CD4-positive, alpha-beta T cell (primary cell): ENCODE measurements at places on chromosomes 7 and 10.

DNA sequence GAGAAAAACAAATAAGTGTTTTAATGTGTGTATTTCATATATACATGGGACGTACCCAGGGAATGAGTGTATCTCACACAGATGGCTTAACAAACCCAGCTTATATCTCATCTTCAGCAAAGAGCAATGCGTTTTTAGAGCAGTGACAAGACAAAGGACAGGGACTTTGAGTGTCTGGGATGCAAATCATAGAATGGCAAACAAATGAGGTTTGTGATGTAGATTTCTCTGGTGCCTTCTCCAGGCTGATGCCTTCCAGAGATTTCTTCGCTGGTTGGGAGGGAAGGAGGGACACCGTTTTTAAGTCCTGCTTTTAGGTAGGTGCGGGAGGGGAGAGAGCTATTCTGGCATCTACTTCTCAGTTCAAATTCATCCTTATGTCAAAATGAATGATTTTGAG, 16.6 kb downstream of the LANCL2 start:
- no peak for DNase-seq

DNA sequence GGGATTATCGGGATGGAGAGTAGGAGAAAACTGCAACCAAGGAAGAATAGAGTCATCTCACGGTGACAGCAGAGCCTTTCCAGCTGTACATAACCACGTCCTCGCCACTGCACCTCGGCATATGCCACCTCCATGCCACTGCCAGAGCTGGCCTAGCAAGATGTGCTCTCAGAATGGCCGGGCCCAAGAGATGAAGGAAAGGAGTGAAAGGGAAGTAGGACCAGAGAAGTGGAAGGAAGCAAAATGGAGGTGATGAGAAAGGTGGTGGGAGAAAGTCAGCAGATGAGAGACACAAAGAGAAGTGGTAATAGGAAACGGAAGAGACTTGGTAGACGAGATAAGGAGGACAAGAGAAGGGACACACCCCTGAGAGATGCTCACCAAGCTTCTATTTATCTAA, 8.0 kb upstream of the CALU start:
- no peak for DNase-seq

- no peak for DNase-seq
Measured at GRCh38 chr7:47515305-47515834, 66.5 kb downstream of the TNS3 start.

- DNase-seq, result no peak
Measured at GRCh38 chr10:67487199-67487598, 208.8 kb downstream of the CTNNA3 start.

DNA sequence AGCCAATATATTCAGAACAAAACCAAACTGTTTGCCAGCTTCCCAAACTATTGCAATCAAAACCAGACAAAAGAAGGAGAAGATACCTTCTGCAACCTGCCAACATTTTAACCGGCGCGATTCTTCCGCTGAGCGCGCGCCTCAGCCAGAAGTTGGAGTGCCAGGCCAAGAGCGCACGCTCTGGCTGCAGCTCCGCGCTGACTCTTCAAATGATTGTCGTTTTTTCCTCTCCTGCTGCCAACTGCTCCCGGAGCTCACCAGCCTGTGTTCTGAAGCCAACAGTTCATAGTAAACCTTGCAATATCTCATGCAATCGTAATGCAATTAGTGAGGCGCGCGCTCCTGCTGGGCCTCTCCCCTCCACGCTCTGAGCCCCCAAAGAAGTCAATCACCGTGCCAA, 259.7 kb upstream of the MGMT start:
- no peak for DNase-seq

DNA sequence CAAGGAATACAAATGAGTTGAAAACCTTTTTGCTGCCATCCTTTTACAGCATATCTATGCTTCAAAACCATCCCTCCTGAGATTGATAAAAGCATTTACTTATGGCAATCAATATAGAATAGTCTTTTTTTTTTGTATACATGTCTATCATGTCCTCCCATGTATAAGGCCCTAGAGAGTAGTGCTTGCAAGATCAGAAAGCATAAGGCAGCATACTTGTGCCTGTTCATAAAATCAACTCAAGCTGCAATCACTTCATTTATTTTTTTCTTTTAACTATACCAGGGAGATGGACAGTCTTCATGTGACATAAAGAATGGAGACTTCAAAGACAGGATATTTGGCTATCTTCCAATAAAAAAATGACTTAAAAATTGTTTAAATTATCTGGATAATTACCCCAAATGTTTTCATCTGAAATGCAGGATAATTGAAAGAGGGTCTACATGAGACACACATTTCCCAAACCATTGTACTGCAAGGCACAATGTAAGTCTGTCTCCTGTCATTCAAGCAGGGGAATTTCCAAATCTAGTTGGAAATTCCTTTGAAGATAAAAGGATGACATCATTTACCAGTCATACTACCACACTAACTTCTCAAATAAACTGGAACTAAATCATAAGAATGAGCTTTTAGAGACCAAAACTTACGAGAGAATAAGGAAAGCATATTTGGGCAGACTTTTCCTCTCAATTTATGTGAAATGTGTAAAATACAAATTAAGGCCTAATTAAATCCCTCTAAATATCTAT, 22.5 kb downstream of the LRRN3 start:
- no peak for DNase-seq

DNA sequence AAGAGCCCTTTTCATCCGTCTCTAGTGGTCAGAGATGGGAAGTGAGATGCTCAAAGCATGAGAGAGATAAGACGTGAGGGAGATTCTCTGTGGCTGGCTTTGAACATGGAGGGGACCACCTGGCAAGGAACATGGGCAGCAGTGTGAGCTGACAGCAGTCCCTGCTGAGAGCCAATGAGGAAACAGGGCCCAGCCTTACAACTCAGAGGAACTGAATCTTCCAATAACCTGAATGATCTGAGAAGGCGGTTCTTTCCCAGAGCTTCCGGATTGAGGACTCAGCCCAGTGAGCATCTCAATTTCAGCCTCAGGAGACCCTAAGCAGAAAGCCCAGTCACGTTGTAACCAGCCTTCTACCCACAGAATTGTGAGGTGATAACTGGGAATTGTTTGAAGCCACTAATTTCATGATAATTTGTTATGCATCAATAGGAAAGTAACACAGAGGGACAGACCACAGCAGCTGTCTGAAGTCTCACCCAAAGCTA, 33.9 kb upstream of the IKZF1 start:
- DNase-seq, result no peak

DNA sequence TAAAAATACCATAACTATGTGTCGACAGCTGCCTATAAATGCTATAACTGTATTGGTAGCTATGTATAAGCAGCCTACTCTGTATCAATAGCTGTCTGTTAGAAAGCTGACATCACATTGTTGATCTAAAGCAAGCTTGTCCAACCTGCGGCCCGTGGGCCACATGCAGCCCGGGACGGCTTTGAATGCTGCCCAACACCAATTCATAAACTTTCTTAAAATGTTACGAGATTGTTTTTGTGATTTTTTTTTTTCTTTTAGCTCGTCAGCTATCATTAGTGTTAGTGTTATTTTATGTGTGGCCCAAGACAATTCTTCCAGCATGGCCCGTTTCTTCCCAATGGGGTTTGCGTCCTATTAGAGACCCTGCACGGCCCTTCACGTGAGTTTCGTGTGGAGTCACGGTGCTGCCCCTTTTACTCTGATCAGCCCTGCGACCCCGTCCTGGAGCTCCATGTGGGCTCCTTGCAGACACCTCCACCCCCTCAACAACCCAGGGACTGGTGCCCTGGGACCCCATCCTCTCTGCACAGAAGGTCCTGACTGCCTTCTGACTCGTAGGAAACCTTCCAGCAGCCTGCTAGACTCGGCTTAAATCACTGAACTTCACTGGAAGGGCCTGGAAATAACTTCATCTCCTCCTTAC, 4.5 kb upstream of the PRKAR1B start:
- no peak for DNase-seq

GRCh38 chr7:30214651-30215137, 69.7 kb upstream of the ZNRF2 start:
- DNase-seq, result no peak

GRCh38 chr7:101390901-101391301, 28.2 kb downstream of the COL26A1 start:
- DNase-seq, result peak; percentile 23

DNA sequence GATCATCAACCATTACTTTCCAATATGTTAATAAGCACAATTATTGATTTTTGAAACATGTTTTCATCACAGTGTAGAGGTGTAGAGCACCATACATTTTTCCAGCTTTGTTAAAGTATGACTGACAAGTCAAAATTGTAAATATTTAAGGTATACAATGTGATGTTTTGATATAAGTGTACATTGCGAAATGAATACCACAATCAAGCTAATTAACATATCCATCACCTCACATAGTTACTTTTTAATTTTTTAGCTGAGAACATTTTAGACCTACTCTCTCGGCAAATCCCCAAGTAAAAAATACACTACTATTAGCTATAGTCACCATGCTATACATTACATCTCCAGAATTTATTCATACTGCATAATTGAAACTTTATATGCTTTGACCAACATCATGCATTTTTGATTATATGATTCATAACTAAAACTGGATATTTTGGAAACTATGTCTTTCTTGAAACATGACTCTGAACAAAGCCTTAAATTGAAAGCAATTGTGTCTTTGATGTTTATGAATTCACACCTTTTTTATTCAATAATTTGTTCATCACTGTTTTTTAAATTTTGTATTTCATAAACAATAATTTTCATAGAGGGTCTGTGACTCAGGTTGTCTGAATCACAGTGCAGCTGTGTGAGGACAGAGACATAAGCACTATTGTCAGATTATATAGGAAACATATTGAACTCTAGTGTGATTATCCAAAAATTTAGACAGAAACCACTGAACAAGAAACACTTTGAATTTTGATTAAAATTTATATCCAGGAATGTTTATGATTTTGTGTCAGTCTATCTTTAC, 486.1 kb downstream of the SEMA3D start:
- no peak for DNase-seq

- peak; percentile 23 for DNase-seq
Measured at GRCh38 chr7:150686030-150686631, 625 bp downstream of the GIMAP2 start.

GRCh38 chr10:72470666-72471065, 115.9 kb upstream of the DNAJB12 start:
- DNase-seq, result no peak

DNA sequence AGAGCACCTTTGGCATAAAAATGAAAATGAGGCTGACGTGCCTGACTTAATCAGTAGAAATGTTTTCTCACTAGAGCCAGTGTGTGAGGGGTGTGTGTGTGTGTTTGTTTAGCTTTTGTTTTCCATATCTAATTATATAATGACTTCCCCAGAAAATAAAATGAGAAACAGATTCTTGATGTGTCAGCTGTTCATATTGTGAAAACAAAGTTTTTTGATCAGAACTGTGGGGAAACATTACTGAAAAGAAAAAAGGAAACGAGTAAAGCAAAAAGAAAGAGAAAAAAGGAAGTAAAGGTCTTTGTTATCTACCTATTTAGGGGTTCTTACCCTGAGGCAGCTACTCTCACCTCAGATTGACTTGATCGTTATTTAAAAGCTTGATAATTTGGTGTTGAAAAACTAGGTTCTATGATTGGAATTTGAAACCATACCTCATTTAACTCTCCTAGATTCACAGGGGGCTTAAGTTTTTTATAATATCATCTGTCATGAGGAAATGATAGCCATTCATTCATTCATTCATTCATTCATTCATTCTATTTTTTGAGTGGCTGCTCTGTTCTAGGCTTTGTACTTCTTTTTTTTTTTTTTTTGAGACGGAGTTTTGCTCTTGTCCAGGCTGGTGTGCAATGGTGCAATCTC, 58.0 kb downstream of the CREM start:
- no peak for DNase-seq

GRCh38 chr10:119522747-119523426, 19.6 kb downstream of the RGS10 start:
- DNase-seq, result no peak

- no peak for DNase-seq
Measured at GRCh38 chr10:122490786-122491680, 29.7 kb downstream of the HTRA1 start.

DNA sequence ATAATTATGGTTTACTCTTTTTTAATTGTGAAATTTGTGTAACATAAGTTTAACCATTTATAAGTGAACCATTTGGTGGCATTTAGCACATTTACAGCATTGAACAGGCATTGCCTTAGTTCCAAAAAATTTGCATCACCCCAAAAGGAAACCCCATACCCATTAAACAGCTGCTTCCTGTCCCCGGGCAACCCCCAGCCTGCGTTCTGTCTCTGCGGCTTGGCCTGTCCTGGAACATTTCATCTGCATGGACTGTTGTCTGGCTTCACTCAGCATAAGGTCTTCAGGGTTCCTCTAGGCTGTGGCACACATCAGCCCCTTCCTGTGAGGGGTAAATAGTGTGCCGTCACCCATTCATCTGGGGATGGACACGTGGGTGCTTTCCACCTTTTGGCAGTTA, 6.9 kb downstream of the RET start:
- no peak for DNase-seq

- no peak for DNase-seq
Measured at GRCh38 chr7:74013539-74014272, 14.3 kb upstream of the ELN start.

- DNase-seq, result no peak
Measured at GRCh38 chr7:41630741-41631140, 72.1 kb downstream of the INHBA start.

- no peak for DNase-seq
Measured at GRCh38 chr10:116417821-116418220, 9.8 kb upstream of the PNLIPRP3 start.

- no peak for DNase-seq
Measured at GRCh38 chr7:112556633-112557032, 75.8 kb downstream of the LSMEM1 start.

GRCh38 chr10:60208676-60209269, 180.9 kb downstream of the ANK3 start:
- DNase-seq, result no peak

GRCh38 chr7:55235115-55235514, 130.0 kb upstream of the LANCL2 start:
- no peak for DNase-seq

DNA sequence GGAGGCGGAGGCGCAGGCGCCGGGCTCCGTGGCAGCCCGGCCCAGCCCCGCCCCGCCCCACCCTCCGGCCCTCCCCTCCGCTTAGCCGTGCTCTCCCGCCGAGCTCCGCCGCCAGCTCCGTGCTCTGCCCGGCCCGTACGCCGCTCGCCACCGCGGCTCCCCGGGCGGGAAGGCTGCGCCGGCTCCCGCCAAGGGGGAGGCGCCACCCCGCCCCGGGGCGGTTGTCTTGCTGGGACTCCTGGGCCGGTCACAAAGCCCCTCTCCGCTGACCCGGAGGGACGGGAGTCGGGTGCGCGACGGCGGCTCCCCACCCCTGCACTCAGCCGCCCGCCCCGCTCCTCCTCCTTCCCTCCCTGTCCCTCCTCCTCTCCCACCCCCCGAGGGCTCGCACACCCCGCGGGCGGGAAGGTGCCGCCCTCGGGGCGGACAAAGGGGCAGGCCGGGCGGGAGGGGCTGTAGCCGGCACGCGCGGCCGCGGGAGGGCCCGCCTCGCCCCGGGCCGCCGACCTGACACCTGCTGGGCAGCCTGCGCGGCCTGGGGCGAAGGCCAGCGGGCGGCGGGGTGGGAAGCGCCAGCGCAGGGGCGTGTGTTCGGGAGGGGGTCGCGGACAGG, 11.5 kb upstream of the SP8 start:
- no peak for DNase-seq
